Hindlimb muscle (tissue), 1 donor: ENCODE measurements at places on chromosomes 3 and 15. TPM values are rescaled to one million over a fixed set of nuclear protein-coding genes. Genes with fewer than 3 reads are reported as not detected.

GRCh38 chr15:66402761-66403284 is 16.1 kb downstream of the MAP2K1 start:
- no peak for DNase-seq

DNA sequence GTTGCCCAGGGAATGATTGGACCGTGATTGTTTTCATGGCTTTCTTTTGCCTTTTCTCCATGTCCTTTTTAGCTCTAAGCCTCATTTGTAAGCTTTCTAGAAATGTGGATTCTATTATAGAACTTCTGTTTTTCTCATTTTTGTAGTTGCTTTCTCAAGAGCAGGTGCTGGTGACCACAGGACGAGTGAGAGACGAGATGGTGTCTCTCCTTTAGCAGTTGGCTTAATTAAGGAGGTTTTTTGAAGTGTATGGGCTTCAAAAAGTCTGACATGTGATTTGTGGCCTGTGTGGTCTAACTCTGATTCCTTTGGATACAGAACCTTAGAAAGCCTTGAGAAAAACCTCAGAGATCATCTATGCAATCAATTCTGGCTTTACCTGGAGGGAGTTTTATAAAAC is 292.8 kb downstream of the LPP start:
- DNase-seq = no peak

MBNL1 gene
- 57.8 TPM for polyA plus RNA-seq

DNA sequence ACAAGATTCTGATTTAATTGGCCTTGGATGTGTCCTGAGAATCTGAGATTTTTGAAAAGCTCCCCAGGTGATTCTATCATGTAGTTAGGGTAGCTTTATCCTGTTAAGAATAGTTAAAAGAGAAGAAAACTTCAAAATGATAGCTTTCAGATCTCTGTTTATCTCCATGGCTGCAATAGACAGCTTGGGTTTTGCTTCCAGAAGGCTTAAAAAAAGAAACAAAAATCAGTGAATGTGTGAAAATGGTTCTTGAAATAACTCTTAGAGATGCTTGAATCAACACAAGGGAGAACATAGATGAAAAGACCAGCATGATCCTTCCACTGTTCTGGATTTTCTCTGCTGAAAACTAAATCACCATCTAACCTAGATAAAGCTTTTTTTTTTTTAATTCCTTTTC is 60.8 kb upstream of the TMC3 start:
- no peak for DNase-seq

ACOX2 gene
- 23.0 TPM for polyA plus RNA-seq

PSTPIP1 gene
- polyA plus RNA-seq = 2.5 TPM

DNA sequence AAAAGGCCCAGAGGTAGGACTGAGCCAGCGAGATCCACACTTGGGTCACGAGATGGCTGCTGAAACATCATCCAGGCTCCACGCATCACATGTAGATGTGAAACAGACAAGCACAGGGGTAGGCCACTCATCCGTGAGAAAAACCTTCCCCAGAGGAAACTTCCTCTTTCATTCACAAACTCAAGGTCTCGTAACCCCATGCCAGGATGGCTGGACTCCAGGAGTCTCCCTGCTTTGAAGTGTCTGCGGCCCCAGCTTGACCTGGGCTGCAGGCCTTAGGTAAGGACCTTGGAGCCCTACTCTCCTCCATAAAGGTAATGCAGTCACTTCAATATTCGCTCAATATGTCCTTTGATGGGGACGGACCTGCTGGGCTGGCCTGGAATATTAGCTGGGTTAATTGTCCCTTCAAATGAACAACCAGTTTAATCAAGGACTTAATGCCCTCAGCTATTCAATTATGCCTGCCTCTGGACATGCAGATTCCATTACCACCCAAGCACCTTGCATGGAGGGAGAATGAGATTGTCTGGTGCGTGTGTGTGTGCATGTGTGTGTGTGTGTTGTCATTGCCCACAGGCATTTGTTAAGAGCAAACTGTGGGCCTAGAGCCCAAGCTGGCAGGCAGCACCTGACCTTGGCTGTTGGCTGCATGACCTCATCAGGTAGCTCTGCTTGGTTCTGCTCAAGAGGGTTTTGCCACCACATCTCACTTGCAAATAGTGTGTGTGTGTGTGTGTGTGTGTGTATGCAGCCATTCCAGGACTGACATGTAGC is 186.9 kb upstream of the TLE3 start:
- DNase-seq = no peak

- DNase-seq = no peak
Measured at GRCh38 chr3:52480768-52481715, 14.1 kb upstream of the STAB1 start.

NEIL1 gene
- 8.8 TPM for polyA plus RNA-seq

GRCh38 chr15:54559405-54560069 is 581.3 kb downstream of the UNC13C start:
- peak; percentile 48 for DNase-seq

SNX22 gene
- 0.97 TPM for polyA plus RNA-seq

GRCh38 chr3:4533489-4534443 is 40.6 kb downstream of the ITPR1 start:
- DNase-seq = no peak

- DNase-seq = no peak
Measured at GRCh38 chr3:58691997-58692396, 25.4 kb upstream of the FAM3D start.

DNA sequence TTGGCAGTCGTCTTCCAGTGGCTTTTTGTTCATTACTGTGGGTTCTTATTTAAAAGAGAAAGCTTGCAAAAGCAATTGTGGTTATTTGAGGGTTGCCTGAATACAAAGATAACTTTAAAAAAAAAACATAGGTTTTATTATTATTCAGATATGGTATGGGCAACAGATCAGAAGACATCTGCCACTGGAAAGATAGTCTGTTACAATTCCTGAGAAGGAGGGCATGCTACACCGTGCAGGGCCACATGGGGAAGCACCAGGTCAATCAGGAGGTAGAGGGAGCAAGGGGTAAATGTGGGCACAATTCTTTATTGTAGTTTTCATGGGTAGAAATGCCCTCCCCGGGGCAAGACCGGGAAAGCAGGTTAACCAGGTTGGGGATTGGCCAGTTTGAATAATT is 46.5 kb downstream of the BBS4 start:
- DNase-seq = no peak

DNA sequence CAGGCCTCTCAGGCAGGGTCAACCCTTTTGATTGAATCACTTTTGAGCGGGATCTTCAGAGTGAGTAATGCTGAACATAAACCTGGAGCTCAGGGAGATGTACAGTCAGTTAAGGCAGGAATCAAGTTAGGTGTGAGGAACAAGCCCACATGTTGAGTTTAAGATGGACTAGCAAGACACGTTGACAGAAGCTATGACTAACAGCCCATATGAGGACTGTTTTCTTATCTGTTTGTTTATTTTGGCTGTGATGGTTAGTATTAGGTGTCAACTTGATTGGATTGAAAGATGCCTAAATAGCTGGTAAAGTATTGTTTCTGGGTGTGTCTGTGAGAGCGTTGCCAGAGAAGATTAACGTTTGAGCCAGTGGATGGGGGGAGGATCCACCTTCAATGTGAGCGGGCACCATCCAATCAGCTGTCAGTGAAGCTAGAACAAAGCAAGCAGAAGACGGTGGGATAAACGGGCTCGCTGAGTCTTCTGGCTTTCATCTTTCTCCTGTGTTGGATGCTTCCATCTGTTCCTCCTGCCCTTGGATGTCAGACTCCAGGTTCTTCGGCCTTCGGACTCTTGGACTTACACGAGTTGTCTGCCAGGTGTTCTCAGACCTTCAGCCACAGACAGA is 232.3 kb upstream of the STAC start:
- DNase-seq = no peak

DNA sequence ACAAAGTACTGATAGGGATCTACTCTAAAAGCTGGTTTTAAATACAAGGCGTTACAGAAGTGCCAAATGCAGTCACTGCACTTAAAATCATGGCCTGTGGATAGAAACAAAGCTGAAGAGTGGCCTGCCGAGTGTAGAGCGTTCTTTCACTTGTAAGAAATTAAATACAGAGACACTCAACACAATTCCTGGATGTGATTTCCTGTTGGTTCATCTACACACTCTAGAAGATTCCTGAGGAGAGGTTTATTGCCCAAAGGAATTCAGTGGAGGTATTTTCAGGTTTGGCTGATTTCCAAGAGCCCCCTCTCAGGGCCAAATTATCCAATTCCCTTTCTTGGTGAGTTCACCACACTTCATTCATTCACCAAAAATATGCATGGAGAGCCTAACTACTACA is 200.3 kb upstream of the IL12A start:
- no peak for DNase-seq

GPR62 gene
- 0.67 TPM for polyA plus RNA-seq

DNA sequence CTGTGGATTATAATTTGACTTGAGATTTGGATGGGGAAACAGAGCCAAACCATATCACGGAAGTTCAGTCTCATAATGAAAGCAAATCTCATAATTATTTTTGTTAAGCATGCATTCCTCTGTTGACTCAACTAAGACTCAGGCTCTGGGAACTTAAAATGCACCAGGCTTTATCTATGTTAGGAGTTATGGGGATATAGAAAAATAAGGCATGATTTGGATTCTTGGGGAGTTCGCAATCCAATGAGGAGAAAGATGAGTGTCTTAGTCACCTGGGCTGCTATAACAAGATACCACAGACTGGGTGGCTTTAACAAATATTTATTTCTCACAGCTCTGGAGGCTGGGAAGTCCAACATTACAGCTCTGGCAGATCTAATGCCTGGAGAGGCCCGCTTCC is 89.4 kb upstream of the TJP1 start:
- no peak for DNase-seq

DNA sequence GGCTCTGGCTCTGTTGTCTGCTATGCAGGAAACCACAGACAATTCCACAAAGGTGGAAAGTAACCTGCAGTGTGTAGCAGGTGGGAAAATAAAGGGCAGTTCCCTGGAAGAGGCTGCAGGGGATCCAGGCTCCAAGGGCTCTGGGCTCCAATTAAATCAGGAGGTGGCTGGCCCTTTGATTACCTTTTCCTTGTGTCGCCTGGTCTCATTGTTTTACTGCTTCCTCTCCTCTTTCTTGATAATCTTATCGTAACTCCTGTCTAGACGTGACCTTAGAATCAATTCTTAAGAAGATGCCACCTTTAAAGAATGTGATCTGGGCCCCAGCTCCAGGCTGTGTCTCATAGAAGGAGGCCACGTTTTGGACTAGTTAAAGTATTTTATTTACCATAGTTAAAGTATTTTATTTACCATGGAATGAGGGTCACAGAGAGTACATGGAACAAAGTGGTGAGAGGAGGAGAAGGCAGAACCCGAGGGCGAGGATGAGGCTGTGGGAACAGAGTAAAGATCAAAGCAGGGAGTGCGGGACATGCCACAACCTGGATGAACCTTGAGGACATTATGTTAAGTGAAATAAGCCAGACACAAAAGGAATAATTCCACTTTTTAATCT is 237.5 kb upstream of the STT3B start:
- no peak for DNase-seq

C3orf80 gene
- polyA plus RNA-seq = not detected

GABRR3 gene
- not detected for polyA plus RNA-seq

DNA sequence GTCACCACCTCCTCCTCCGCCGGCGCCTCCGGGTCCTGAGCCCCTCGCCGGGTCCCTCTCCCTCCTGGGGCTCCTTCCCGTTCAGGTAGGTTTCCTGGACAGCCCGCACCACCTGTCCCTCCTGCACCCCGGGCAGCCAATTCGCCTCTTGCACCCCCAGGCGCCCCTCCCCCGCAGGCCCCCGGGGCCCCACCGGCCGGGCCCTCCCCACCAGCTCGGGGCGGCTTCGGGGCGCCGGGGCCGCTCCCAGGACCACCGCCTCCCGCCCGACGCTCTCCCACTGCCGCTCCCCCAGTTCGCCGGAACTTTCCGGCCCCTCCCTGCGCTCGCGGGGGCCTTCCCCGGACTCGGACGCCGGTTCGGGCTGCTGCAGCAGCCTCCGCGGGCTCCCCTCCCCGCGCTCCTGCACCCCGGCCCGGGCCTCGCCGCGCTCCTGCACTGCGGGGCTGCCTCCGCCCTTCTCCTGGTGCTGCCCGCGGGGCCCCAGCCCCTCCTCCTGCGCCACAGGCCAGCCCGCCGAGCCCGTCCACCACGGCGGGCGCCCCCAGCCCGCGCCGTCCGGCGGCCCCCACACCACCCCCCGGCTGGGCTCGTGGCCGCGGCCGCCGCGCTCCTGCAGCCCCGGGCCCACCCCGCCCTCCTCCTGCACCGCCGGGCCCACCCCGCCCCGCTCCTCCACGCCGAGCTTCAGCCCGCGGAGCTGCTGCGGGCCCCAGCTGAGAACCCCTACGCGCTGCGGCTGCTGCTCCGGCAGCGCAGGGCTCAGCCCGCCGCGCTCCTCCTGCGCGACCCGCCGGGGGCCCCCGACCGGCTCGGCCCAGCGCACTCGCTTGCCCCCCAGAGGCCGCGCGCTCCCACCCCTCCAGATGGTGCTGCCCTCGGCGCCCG is 587 bp upstream of the TNK2 start:
- DNase-seq = no peak

GOLGA8O gene
- 0.48 TPM for polyA plus RNA-seq

DNA sequence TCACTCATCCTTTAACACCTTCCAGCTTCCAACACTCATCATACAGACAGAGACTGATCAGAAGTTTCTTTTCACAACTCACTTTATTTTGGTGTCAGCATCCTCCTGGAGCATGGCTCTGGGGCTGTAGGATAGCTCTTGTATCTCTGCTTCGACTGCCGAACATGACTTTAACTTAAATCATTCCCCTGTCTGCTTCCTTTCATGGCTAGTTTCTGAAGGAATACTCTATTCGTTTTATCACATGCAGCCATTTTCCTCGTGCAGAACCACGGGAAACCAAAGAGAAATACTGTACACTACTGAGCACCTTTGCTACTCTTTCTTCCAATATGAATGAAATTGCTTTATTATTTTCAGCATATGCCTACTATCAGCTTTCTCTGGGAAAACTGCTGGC is 2.1 kb upstream of the TMOD2 start:
- no peak for DNase-seq

GRCh38 chr3:52221563-52222318 is 3.7 kb downstream of the TLR9 start:
- no peak for DNase-seq

DNA sequence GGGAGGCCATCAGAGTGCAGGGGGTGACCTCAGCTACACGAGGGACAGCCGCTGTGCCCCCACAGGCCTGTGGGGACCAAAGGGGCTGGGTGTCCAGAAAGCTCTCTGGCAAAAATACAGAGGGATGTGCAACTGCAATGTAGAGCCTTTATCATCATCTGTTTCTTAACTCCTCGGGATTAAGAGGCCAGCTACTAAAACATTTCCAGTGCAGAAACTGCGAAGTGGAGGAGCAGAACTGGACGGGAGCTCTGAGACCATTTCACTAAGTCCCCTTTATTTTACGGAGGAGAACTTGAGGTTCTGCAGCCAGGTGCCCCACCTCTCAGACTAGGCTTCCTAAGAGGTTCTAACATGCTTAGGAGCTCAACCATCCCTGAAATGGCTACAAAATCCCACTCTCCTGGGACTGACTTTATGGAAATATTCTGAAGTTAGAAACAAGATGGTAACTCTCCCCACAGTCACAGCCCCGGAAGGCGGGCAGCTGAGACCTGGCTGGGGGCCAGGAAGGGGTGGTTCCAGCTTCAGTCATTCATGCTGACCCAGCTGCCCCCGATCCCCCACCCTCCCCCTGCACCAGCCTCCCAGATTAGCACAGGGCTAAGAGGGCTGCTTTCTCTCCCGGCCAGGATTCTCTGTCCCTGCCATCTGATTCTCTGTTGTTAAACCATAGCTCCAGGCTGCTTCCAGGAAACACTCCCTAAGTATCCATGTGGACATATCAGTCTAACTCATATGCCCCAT is 40.3 kb downstream of the UMPS start:
- DNase-seq = no peak

ACKR2 gene
- 0.49 TPM for polyA plus RNA-seq

A4GNT gene
- polyA plus RNA-seq = not detected

GRCh38 chr3:3356846-3357245 is 177.4 kb upstream of the CRBN start:
- DNase-seq = peak; percentile 80
